ENCODE measurements at places on chromosomes 7 and 10.
A peak's percentile ranks its signal among the peaks of the same experiment; 100 is the strongest.

DNA sequence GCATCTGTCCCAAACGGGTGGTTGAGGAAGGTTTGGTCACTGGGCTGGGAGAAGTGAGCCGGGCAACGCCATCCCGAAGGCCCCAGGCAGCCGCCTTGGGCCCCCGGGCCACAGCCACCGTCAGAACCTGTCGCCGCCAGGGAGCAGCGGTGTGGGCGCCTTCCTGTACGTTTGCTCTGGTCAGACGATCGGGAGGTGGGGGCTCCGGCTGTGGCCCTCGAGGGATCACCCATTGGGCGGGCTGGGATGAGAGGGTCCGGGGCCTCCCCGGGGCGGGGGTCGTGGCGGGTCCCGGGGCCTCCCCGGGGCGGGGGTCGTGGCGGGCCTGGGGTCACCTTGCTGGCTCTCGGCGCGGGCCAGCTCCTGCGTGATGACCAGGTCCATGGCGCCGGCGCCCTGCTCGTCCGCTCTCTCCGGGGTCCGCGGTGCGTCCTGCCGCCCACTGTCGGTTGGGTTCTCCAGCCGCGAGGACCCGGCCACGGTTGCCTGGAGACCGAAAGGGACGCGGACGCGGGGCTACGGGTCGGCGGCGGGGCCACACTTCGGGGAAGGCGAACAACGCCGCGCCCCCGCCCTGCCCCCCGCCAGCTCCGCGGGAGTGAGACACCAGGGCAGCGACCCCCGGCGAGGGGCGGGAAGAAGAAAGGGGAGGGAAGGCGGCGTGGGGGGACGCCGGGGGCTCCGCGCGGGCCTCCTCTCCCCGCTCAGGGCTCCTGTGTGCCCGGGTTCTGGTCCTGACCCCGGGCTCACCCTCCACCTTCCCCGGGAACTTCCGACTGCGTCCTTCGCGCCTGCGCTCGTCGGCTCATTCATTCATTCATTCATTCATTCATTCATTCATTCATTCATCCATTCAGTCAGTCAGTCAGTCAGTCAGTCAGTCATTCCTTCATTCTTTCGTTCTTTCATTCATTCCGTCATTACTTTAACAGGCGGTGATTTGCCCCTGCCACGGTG is at the start of gene CFAP46:
CFAP46 (minus strand) TSS at position 470 of the 957 bp plus-strand sequence; CDS start at position 384, 86 bp downstream.
- DNase-seq: no peak

DNA sequence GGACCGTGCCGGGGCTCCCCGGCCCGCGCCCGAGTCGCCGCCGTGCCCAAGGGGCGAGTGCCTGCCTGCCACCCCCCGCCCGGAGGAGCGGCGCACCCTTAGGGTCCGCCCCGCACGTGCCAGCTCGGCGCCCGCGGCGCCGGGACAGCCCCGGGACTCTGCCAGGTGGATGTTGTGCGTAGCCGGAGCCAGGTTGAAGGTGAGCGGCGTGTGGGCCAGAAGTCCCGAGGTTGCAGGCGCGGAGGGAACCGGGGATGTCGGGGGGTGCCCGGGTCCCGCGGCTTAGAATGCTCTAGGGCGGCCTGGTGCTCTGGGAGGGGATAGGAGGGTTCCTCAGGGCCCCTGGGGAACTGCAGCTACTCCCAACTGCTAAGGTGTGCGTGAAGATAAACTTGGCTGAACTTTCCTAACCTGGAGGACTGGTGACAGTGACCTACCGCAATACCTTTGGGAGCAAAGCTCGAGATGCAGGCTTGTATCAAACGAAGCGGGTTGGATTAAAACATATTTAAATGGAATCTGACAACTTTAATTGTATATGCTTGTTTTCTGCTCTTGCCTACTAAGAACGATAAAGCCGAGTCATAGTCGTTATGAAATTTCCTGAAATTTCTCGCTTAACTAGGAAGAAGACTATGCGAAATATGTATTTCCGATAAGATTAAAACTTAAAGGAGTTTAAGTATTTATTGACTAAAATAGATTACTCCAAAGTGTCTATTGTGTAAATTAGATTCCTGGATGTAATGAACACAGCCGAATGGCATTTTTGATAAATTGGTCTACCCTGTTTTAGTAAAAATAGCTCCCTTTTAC is at the start of gene CUX1:
CUX1 (plus strand) TSS at position 156 of the 816 bp plus-strand sequence; CDS start at position 170, 14 bp downstream.
- no peak for DNase-seq

GRCh38 chr7:40623863-40624262 is 489.1 kb downstream of the SUGCT start:
- no peak for DNase-seq

- DNase-seq: no peak
These were observed 418.9 kb downstream of the MDFIC start for GRCh38 chr7:115340828-115341227.

DNA sequence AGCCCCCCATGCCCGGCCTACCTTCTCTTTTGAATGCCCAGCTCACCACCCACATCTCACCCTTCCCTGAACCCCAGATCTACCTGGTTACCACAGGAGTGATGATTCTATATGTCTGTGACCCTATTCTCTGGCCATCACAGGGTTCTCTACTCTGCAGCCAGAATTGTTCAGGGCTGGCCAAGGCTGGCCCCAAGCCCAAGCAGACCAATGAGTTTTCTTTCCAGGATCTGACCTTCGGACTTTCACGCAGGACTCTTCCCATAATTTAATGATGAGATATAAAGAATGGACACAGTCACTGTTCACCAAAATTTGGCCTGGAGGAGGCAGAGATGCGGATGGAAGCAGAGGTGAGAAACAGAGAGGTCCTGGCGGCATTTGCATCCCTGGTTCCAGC is 72.6 kb downstream of the PIP4K2A start:
- no peak for DNase-seq

DNA sequence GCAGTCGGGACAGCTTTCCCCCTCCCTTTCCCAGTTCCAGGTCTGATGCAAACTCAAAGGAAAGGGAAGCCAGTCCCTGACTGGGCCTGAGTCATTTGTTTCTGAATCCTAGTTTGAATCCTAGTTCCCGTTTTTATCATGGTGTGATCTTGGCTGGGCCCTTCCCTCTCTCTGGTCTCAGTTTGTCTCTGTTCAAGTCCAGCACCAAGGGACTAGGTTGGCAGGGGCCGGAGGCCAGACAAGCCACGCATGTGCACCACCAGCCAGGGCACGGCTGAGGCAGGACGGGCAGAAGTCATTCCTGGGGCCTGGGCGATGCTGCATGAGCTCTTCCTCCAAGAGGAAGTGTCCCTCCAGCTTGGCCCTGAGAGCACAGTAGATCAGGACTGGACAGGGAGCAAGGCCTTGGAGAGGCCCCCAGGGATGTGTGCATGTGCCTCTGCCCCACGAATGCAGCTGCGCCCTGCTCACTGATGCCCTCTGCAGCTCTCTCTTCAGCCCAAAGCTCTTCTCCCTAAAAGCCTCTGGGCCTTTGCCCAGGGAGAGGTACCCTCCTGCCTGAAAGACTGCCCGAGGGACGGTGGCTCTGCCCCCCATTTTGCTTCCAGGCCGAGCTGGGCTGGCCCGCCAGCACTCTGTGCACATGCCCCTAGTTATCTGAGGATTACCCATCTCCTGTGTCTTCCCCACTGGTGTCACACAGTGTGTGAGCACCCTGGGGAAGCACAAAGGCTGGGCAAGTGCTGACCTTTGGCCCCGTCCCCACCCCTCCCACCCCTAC is 86.7 kb downstream of the ZMIZ1 start:
- DNase-seq: no peak

GRCh38 chr10:30050411-30050810 is 9.0 kb downstream of the JCAD start:
- DNase-seq: peak; percentile 63

- no peak for DNase-seq
These were observed 677.8 kb downstream of the SDK1 start for GRCh38 chr7:3978839-3979238.

GRCh38 chr7:97342512-97342911 is 225.0 kb downstream of the SDHAF3 start:
- no peak for DNase-seq

DNA sequence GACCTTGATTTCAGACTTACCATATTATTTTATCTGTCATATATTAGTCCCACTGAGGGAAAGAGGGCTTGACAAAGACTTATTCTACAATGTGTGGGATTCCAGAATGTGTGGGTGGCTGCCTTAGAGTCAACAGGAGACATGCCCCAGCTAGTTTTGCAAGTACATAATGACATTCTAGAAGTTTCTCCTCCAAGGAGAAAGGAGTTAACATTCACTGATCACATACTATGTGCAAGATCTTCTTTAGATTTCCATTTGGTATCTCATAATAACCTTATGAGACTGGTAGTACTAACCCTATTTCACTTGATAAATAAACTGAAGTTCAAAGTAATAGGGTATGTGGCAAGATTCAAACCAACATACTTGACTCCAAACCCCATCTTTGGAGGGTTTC is 25.2 kb downstream of the IRF5 start:
- DNase-seq: no peak

DNA sequence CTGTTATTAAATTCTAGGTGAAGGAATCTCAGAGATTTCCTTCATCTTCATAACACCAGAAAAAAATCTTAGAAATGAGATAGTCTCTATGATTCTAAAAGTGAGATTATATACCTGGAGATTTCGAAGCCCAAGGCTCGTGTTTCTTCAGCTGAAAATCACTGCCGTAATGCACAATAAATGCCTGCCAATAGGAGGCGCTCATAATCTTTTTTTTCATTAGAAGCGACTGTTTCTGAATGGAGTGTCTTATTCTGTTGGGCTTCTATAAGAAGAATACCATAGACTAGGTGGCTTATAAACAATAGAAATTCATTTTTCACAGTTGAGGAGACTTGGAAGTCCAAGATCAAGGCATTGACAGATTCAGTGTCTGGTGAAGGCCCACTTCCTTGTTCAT is 294.7 kb downstream of the PRKG1 start:
- DNase-seq: no peak

DNA sequence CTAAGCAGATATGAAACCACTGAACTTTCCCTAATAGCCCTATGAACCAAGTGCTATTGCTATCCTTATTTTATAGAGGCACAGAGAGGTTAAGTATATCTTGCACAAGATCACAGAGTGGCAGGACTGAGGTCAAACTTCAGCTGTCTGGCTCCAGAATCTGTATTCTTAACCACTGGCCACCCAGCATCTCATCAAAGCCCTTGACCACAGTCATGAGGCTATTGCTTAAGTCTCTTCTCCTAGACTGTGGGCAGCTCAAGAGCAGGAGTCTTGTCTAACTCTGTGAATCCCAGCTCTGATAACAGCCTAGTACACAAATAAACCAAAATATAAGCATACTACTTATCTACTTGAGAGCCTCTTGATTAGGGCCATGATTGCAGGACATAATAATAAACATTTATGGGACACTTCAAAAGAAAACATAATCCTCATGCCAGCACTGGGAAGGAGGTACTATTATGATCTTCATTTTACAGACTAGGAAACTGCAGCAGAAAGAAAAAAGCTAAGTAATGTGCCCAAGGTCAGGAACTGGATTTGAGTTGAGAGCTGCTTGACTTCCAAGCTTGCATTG is 22.4 kb upstream of the SMC3 start:
- DNase-seq: no peak

DNA sequence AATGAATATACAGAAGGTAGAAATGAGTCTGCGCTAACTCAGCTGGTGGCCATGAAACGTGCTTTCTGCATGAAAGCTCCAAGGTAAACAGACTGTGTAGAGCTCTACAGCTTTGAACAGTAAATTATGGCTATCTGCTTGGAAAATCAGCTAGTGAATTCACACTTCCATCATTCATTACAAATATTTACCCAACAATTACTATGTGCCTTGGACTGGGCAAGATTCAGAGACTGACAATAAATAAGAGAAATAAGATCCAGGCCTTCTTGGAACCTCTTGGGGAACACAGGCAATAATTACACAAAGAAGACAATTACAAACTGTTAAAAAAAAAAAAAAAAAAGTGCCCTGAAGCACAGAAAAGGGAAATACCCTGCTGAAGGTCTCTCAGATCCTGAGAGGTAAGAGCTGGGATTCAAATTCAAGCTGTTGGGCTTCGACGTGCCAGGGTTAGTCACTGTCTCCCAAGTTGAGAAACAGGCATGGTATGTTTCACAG is 15.8 kb downstream of the TSPAN12 start:
- peak; percentile 57 for DNase-seq

DNA sequence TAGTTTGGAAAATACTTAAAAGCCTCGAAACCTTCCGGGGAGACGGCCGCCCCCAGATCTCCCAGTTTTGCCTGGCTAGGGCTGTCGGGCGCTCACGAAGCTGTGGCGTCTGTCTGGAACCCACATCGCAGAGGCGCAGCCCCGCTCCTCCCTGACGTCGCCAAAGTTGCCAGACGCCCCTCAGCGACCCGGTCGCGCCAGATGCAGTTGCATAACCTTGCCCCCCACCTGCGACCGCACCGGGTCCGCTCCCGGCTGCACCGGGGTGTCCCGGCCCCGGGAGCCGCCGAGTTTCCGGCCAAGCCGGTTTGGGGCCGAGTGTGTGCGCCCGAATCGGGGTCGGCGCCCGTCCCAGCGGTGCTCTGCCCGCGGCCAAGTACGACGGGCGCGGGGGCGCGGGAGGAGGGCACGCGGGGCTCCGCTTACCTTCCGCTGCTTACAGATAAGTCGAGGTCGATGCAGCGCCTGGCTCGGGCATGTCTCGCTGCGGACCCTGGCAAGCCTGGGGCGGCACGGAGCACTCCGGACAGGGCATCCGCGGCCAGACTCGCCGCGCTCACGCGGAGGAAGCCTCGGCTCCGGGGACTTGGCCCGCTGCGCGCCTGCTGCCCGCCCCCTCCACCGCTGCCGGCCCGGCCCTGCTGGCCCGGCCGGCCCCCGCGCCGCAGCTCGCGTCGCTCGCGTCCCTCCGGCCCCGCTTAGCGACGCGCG is 665 bp downstream of the INSYN2A start:
- DNase-seq: no peak

GRCh38 chr7:11847336-11847735 is 15.3 kb upstream of the THSD7A start:
- DNase-seq: no peak

- DNase-seq: no peak
These were observed 51.2 kb downstream of the ARL4A start for GRCh38 chr7:12738665-12739064.

- DNase-seq: no peak
These were observed 118.5 kb upstream of the CHST15 start for GRCh38 chr10:124211921-124212320.

DNA sequence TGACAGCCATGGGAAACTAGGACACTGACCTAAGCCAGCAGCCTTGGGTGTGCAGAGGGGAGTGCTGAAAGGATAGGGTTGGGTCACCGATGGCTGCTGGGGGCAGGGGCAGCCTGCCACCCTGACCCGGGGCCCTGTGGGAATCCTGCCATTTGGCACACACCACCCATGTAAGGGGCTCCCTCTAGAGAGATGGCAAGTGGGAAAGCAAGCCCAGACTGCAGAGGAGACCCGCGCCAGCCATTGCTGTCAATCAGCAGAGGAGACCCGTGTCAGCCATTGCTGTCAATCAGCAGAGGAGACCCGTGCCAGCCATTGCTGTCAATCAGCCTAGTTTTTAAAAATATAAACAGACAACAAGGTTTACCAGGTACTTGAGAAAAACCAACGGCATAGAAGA is 27.4 kb upstream of the PRKAG2 start:
- no peak for DNase-seq

- DNase-seq: no peak
These were observed 154.9 kb downstream of the SDHAF3 start for GRCh38 chr7:97272237-97272975.
